ENCODE measurements at places on chromosomes 3 and 15.

DNA sequence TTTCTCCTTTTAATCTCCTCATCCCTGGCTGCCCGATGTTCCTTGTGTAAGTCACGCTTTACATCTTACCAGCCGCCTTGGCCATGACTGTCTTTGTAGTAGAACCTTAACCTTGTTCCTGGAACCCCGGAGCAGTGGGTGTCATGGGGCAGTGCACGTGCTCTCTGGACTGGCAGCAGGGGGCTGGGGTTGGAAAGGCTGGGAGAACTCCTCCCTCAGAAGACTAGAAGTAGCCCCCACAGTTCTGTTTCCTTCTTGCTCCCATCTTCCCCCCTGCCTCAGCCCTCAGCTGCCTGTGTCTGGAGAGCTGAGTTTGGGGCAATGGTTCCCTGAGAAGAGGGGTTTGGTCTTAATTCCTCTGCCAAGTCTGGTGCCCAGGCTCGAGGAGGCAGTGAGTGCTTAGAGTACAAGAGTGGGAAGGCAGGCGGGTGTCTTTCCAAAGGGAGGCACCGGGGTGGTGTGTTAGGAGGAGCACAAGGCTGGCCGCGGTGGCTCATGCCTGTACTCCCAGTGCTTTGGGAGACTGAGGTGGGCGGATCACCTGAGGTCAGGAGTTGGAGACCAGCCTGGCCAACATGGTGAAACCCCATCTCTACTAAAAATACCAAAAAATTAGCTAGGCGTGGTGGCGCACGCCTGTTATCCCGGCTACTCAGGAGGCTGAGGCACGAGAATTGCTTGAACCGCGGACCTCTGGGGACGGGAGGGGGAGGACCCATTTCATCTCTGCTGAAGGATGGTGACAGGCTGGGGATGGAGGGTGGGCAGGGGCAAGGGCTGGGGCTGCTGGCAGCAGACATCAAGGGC, 100.4 kb downstream of the VGLL4 start:
- DNase-seq = no peak

GRCh38 chr3:129602309-129602708, 4.2 kb downstream of the PLXND1 start:
- no peak for DNase-seq

DNA sequence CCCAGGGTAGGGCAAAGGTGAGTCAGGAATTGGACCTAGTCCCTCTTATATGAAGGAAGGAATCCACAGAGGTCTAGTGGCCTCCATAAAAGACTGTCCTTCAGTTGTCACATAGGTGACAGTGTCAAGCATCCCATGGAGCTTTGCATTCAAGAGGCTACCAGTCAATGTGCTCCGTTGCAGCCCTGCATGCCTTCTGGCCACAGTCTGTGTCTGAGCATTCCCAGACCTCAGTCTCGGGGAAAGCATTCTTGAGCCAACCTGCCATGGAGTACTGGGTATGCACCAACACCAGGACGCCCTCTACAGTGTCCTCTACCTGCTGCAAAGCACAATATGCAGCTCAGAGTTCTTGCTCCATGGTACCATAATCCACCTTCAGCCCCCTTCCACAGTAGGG, 46.7 kb upstream of the VGLL3 start:
- no peak for DNase-seq

DNA sequence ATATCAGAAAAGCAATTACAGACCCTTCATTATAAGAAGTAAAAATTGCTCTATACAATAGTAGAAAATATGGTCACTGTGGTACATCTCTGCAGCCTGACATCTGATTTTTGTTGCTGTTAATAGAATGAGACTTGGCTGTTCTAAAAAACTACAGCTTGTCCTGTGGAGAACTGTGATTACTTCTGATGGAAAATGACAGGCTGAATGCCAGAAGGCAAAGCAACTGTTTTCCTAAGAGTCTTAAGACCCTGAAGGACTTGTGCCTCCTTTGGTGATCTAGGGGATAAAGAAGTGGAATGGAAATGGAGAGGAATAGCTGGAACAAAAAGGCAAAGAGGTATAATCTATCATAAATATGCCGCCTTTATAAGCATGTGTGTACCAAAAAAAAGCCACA, 314.8 kb downstream of the BCHE start:
- DNase-seq = no peak

DNA sequence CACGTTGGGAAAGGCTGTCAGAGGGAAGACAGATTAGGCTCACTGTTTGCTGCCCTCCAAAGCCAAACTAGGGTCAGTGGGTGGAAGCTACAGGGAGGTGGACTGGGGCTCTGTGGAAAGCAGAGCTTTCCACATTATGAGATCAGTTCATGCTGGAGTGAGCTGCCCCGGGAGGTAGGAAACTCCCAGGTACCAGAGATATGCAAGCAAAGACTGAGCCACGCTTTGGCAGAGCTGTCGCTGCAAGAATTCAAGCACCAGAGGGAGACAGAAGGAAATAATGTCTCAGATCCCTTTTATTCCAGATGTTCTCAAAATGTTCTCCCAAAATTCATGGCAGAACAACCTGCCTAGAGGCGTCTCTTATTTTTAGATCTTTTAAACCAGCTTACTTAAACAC, 286.6 kb downstream of the WDR72 start:
- DNase-seq = no peak
